ENCODE measurements at places on chromosomes 13 and 19.

DNA sequence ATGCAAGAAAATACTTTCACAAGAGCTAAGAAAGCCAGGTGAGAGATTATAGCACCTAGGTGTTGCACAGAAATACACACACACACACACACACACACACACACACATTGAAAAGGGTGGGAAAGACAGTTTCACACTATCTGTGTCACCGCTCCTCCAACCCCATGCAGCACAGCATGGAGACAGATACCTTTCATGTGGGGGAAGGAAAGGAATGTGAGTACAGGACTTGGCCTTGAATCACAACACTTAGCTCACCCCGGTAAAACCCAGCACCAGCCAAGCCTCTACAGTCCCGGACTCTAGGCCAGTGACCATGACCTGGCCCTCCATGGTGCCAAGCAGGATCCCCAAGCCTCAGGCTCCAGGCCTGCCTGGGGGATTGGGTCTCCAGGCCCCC, 462.0 kb upstream of the SPRY2 start:
- DNase-seq: no peak

- DNase-seq: no peak
Observed at GRCh38 chr13:40974460-40975407, 44.4 kb downstream of the ELF1 start.

GRCh38 chr13:109331011-109331433, 455.4 kb downstream of the IRS2 start:
- DNase-seq: no peak

GRCh38 chr13:31159306-31159705, 2.4 kb downstream of the HSPH1 start:
- DNase-seq: no peak

- DNase-seq: no peak
Observed at GRCh38 chr19:45103156-45103507, 10.2 kb downstream of the PPP1R37 start.

GRCh38 chr13:45833663-45834375, 17.7 kb downstream of the SIAH3 start:
- no peak for DNase-seq

DNA sequence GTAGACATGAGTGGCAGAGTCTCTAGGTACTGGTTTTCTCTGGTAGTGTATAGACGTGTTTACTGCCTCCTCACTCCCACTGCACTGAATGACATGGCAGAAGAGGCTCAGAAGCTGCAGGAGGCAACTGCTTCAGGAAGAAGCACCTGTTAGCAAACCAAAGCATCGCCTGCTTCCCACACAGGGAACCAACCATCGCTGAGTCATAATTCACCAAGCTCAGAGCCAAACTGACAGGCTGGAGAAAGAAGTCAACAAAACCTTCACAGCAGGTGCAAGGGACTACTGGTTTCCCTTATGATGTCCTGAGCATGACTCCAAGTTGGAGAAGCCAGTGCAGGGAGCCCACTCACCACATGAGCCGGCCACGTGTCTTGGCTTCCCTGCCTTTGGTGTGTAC, 69.8 kb downstream of the KCTD12 start:
- DNase-seq: no peak

DNA sequence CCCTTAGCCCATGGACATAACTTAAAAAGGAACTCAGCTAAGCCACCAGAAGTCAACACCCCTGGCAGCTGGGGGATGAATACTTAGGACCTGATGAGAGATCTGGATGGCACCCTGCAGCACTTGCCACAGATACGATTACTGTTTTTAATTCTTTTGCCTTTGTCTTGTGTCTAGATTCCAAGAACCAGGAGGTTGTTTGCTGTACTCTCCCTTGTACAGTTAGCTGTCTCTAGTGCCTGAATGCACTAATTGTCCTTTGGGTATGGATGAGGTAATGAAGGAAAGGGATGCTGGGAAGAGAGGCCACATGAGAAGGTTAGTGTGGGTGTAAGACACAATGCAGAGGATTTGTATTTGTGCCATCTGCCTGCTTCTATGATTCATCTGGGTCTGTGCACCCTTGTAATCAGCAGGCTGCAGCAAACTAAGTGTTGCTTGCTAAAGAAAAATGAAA, 385.8 kb downstream of the KCNRG start:
- DNase-seq: no peak

- DNase-seq: no peak
Observed at GRCh38 chr13:78572459-78572858, 30.9 kb downstream of the POU4F1 start.

GRCh38 chr19:10189616-10190015, 5.1 kb downstream of the DNMT1 start:
- DNase-seq: no peak

DNA sequence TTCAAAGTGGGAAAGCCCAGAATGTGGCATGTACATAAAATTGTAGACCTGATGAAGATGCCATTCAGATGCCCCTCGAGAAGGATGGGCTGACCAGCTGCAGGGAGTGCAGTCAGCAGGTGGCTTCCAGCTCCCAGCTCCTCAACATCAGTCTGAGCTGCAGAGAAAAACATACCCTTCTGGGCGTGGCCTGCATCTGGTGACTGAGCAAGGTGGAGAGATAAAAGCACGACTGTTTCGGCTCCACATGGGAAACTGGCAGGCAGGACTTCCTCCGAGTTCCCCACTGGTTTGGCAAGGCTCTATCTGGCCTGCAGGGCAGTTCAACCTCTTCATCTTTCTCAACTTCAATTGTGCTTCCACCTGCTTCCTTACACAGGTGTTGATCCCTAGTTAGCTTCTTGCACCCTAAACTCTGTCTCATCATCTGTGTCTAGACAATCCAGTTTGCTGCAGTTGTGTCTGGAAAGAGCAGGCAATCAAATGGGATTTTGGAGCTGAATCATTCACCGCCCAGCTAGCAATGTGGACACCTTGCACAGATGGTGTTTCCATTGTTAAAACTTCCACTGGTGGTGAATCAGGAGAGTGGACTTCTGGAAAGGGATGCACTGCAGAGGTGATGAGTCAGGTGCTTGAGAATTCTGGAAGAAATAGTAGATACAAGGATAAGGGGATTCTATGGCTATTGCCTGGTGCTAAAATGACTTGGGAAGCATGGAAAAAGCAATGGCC, 56.8 kb downstream of the POLR1D start:
- DNase-seq: no peak

- DNase-seq: no peak
Observed at GRCh38 chr13:85543144-85543543, 256.1 kb downstream of the SLITRK6 start.

DNA sequence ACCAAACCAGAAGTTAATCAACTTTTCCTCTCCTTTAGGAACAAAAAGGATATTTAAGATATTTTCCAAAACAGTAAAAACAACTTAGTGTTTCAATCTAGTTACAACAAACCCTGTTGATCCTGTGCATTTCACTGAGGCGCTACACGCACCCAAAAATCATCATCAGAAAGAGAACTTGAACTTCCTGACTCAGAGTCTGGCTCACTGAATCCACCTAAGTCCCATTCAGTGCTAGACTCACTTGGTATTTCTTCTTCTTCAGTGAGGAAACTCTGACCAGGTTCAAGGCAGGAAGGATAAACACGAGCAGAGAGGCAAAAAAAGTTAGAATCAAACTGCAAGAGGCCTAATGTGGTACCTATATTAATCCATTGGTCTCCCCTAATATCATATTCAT, 2.2 kb downstream of the KBTBD6 start:
- DNase-seq: no peak

- no peak for DNase-seq
Observed at GRCh38 chr13:113777311-113778260, 18.6 kb downstream of the TMEM255B start.

- DNase-seq: no peak
Observed at GRCh38 chr13:85500696-85501256, 298.4 kb downstream of the SLITRK6 start.

DNA sequence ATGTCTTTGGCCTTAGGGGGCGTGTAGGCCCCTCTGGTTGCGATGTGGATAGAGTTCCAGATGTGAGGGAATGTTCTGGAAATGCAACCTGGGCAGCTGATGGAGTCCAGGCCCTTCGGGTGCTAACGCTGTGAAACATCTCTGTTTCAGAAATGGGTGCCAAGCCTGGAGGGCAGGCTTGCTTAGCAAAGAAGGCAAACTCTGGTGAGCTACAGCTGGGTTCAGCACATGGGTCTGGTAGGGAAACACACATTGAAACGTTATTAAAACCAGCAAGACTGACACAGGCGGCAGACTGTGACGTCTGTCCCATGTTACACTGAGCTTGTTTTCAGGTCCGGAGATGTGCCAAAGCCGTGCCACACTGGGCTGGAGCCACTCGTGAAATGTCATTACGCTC, 8.6 kb upstream of the CDC16 start:
- no peak for DNase-seq

GRCh38 chr19:55441692-55442321, 1.3 kb downstream of the SHISA7 start:
- DNase-seq: no peak

DNA sequence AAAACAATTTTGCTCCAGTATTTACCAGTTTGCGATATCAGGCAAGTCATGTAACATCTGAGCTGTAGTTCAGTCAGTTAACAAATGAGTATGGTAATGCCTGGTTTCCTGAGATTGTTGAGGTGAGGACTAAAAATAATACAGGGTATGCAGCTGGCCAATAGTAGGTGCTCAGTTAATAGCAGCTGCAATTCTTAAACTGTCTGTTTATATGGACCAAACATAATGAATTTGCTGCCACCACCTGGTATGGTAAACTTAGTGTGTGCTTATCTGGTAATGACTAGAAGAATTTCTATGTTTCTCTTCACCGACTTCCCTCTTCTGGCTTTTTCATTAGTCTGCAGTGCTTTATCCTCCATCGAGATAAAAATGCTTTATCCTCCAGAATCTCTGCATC, 9.1 kb downstream of the ZMYM2 start:
- no peak for DNase-seq

DNA sequence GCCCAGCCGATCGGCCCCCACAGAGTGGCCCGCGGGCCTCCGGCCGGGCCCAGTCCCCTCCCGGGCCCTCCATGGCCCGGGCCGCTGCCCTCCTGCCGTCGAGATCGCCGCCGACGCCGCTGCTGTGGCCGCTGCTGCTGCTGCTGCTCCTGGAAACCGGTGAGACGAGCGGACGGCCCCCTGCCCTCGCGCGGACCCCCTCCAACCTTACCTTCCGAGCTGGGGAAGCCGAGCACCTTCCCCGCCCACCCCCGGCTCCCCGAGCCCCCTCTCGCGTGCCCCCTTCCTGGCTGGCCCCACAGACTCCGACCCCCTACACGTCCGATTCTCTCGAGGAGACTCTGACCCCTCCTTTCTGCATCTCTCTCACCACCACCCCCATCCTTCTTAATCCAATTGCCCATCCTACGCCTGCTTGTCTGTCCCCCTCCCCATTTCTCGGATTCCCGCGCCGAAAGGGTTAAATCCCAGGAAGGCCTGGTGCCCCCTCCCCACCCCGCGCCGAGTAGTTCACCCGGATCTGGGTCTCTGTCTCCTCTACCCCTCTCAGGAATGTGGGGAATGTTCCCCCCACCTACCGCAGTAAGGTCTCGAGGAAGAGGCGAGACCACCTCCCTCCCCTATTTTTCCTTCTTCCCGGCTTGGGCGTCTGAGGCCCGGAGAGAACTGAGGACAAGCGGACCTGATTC, 502 bp downstream of the NECTIN2 start:
- DNase-seq: no peak

DNA sequence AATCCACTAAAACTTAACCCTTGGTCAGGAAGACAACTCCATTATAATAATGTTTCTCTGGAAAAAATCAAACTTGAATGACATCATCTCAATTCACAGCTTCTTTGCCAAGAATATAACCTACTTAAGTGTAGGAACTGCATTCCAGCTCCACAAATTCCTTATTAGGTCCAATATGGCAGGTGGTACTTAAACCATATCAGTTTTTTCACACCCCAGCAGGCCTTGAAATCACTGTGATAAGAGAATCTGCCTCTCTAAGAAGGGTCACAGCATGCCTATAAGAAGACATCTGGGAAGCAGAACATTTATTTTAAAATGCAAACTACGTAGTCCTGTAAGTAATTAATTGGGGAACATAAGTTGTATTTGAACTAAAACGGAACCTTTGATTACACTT, 687.8 kb downstream of the DIAPH3 start:
- no peak for DNase-seq

DNA sequence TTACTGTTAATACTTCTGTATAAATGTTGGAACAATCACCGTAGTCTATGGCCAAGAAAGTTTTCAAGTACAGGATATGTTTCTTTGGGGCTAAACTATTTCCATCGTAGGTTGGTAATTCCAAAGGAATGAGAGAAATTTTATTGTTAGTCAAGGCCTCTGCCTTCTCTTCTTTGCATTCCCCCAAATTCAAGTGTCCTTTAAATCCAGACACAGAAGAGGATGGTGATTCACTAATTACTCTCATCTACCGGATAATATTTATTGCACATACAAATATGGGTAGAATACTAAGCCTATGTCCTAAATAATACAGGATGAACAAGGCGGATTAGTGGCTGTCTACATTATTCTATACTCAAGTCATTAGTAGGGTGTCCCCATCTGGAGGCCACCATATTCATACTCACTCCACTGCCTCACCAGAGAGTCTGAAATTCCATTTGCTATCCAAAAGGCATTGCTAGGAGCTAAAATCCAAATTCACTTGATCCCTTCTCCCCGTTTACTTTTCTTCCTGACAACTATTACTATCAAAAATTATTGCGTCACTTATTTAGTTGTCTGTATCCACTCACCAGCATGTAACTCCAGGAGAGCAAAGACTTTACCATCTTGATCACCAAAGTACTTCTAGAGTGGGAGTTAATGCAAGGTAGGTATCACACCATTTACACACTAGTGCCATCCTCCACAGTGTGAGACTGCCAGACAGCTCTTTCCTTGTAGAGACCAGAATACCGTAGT, 82.4 kb upstream of the SGCG start:
- no peak for DNase-seq

GRCh38 chr19:13872339-13872694, 4.6 kb upstream of the NANOS3 start:
- DNase-seq: no peak

GRCh38 chr13:25906191-25906661, 145.6 kb downstream of the SHISA2 start:
- DNase-seq: no peak

GRCh38 chr19:49210108-49210900, 52.7 kb downstream of the TRPM4 start:
- peak; percentile 45 for DNase-seq

DNA sequence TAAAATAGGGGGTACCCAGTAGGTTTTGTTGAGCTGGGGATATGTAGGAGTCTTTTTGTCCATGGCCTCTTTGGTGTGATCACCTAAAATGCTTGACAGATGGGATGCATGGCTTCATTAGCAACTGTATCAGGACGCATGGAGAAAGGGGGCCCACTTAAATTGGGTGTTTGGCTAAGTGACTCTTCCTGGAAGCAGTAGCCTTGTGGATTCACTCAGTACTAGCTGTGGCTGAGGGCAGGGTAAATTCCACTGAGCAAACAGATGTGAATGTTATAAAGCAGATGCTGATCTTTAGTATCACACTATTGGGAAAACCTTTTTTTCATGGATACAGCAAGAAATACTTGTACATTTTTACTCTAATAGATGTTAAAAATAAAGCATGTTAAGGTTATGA, 140.0 kb downstream of the FGF14 start:
- no peak for DNase-seq

Measured in stimulated activated CD4-positive, alpha-beta T cell treated with anti-CD3 and anti-CD28 coated beads, Interleukin-15, amount 100 ng/mL, for 48 hours (primary cell).